CD4-positive, alpha-beta T cell treated with Interleukin-1 beta for 1 hour (primary cell): ENCODE measurements at places on chromosomes 2 and 18.

DNA sequence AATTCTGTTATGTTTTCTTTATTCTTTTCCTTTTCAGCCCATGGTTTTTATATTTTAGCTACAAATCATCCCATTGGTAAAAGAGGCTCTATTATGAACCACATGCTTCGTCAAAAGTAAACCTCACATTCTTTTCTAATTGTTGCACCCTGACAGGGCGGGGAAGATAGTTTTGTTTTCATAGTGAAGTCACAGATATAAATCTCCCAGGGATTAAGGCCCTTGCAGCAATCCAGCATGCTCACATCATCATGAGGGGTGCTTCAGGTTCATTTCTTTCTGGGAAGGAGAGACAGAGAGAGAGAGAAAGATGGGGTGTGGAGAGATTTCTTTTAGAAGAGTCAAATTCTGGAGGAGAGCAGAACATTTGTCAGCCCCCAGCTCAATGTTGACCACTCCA lies 124.5 kb upstream of the CDC42EP3 start:
- no peak for DNase-seq

DNA sequence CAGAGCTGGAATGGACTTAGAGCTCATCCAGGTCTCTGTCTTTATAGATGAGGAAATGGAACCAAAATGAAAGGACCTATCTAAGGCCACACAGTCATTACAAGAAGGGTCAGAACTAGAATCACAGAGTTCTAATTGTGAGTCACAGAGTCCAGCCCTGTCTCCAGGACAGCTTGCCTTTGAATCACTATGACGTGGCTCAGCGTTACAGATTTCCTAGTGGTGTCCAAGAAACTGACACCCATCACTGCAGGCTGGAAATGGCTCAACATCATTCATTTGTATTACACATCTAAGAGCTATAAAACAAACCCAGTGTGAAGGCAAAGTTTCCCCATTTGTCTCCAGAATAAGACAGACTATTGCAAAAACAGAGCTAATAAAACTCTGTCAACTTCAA lies 164.3 kb upstream of the SIX2 start:
- no peak for DNase-seq

DNA sequence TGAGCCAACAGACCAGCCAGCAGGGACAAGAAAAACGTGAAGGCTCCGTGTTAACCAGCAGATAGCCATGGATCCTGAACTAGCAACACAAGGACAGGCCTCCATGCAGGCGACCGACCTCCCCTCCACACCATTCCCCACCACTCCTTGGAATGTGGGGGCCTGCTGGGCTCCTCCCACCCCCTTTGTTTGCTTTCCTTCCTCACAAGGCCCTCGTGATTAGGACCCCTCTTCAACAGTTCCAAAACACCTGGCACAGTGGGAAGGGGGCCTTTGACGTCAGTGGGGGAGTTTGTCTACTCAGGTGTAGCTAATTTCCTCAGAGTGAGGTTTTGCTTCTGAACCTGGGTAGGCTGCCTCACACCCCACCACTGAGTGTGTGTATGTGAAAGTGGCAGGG lies 37.8 kb downstream of the SLC14A2 start:
- no peak for DNase-seq

GRCh38 chr2:102119255-102119654 lies 23.3 kb upstream of the IL1R1 start:
- DNase-seq: no peak

GRCh38 chr18:13296867-13297574 lies 78.5 kb downstream of the LDLRAD4 start:
- no peak for DNase-seq

DNA sequence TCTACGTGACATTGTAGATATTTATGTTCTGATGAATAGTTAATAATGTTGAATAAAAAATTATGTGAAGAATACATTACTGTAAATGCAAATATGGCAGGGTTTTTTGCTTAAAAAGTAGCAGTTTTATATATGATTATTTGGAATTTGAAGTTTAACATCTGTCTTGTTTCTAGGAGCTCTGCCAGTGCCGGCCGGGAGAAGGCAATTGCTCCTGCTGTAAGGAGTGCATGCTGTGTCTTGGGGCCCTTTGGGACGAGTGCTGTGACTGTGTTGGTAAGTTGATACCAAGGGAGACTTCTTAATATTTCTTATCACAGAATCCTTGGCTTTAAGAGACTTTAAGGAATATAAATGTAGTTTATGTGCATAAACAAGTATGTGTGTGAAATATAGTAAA lies 25.2 kb downstream of the TWSG1 start:
- no peak for DNase-seq

DNA sequence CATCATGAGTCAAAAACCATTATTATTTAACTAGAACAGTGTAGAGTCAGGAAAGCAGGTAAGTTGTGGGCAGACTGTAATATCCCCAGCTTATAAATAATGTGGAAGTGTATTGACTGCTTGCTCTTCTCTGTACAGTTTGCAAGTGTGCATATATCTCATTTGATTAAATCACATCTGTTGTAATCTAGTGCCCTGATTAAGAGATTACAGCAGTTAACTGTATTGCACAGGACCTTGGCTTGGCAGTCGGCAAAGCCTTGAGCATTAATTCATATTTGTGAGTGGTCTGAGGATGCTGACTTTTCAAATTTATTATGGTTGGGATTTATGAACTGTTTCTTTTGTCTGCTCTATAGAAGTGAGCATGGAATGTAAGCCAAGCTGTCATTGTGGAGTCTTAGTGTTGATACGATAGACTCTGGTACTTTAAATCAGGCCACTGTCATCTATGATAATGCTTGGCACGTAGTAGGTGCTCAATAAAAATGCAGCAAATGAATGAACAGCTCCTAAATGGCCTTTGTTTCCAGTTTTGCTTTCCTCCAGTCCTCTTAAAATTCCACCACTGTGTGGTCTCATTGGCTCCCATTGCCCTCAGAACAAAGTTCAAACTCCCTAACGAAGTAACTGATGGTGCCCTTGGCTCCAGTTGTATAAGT lies 48.3 kb downstream of the RAB31 start:
- no peak for DNase-seq

- no peak for DNase-seq
Measured at GRCh38 chr2:32977228-32977758, 30.5 kb downstream of the LTBP1 start.
